ENCODE measurements at places on chromosomes 1 and 21.
A peak's percentile ranks its signal among the peaks of the same experiment; 100 is the strongest.

DNA sequence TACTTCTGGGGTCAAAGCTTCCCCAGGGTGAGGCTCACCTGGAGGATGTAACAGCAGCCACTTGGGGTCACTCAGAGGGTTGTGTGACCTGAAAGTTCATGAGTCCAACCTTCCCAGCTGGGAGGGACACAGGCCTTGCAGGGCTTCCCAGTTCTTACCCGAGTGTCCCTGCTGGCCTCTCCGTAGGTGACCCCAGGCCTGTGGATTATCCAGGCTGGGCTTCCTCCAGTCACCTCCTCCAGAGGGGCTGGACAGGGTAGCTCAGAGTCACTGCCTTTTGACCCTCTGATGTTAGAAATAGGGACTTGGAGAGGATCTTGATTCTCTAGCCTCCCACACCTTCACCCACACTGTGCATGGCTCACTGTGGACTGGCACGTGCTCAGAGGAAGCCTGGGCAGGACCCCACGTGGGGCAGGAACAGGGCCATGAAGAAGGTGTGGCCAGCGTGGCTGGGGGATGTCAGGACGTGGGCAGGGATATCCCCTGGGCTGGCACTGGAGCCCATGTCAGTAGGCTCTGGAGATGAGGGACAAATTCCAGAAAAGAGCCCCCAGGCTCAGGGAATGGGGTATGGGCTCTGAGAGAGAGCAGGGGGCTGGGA, 131.8 kb downstream of the ACTL8 start:
- DNase-seq: no peak

DNA sequence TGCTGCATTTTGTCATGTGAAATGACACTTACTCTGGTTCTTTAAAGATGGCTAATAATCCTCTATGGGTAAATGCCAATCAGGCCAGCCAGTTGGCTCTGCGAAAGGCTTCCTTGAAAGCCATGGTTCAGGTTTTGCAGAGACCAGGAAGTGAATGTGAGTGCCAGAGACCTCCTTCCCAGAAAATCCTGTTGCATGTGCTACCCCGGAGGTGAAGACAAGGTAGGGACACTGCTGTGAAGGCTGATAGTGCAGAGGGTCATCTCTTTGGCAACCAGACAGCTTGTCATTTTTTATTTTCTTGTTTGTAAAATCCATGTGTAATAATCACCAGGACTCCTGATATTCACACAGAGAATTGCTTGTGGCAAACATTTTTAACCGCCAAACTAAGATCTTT, 18.7 kb downstream of the LRRC8D start:
- DNase-seq: no peak

DNA sequence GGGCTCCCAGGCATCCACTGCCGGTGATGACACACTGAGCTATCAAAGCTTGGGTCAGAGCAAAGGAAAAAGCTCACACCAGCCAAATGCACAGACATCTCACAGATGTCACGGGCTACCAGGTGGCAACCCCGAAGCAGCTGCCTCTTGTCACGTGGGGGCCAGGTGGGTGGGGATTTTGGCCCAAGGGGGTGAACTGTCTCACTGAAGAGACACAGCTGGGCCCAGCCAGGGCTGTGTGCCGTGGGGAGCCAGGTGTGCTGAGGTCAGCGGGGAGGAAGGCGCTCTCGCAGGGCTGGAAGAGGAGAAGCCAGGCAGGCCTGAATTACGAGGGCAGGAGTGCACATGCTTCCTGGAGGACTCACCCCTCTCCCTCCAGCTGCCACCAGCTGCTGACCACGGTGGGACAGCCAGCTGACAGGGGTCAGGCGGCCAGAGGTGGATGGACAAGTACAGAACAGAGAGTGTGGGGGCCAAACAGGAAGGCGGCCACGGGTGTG, 32.4 kb downstream of the KCNN3 start:
- no peak for DNase-seq

- DNase-seq: no peak
Observed at GRCh38 chr1:78236716-78237115, 190.9 kb downstream of the GIPC2 start.

DNA sequence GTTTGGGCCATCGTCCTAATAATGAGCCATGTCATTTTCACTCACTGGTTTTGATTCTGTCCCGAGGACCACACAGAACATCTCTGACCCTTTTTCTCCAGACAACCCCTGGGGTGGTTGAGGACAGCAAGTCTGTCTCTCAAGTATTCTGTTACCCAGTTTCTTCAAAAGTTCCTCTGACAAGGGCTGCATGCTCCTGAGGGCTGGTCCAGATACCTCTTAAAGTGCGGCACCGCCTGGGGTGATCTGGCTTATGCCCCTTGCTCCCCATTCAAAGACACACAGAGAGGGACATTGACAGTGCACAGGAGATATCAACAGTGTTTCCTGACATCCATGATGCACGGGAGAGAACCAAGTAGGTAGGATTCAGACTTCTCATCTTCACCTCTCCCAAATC, 132.9 kb upstream of the EDN2 start:
- no peak for DNase-seq

- DNase-seq: no peak
Observed at GRCh38 chr1:30416221-30416820, 307.1 kb downstream of the MATN1 start.

DNA sequence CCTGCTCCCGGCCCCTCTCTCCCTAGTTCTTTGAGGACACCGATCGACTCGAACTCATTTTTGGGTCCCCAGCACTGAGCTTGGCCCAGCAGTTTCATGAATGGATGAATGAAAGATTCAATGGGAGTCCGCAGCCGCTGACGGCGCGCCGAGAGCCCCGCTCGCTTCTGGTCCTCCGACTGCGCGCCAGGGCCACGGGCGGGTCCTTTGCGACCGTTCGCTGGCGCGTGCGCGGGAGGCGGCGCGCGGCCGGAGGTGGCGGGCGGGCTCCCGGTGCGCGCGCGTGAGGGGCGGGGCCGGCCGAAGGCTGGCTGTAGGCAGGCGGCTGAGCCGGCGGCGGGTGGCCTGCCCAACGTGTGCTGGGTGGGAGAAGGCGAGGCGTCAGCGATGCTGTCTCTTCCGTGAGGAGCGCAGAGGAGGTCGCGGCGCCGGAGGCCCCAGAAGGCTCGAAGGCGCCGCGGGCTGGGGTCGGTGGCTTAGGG, at the start of gene MAST2:
Gene MAST2, plus strand, starts transcription at position 314 of the 482 bp plus-strand sequence. CDS start 284 bp downstream, outside the sequence.
- DNase-seq: peak; percentile 45

- DNase-seq: no peak
Observed at GRCh38 chr21:32452641-32453040, 40.1 kb downstream of the EVA1C start.

DNA sequence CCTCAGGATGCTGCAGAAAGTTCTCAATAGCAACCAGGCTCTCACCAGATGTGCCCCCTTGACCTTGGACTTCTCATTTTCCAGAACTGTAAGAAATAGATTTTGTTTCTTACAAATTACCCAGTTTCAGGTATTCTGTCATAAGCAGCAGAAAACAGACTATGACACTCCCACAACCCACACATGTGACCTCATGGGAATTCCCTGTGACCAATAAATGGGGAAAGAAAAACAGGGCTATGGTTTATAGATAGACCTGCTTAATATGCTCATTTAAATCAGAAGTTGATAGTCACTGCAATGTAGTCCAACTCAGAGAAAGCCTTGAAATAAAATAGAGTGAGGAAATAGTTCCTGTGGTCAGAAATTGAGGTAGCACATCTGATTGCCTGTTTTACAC, 380.9 kb upstream of the PTBP2 start:
- no peak for DNase-seq

- no peak for DNase-seq
Observed at GRCh38 chr1:11519629-11520031, 40.7 kb downstream of the DISP3 start.

DNA sequence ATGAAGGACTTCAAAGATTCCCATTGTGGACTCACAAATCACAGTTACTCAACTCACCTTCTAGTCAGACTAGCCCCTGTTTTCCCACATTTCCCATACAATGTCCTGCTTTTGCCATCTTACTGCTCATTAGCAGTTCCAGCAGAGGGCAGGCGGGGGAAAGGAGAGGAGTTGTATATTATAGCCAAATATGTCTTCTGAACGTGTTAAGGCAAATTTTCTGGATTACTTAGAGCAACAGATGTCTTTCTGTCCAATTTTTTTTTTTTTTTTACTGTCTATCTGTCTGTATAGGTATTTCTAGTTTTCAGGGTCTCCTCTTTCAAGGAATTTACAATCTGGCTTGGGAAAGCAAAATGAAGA, 29.9 kb upstream of the DDAH1 start:
- DNase-seq: no peak

- no peak for DNase-seq
Observed at GRCh38 chr1:154925335-154926170, 11.0 kb downstream of the PMVK start.
